MCF 10A (cell line): ENCODE measurements at places on chromosomes 13 and 19. TPM values are rescaled to one million over a fixed set of nuclear protein-coding genes. Genes with fewer than 3 reads are reported as not detected.
A peak's percentile ranks its signal among the peaks of the same experiment; 100 is the strongest.

- DNase-seq: no peak
- H3K27me3 ChIP-seq: no peaks in the 10 kb centered on the region
- H3K4me3 ChIP-seq: no peak overlapping the region
- H3K36me3 ChIP-seq: peaks cover 4% of the 10 kb centered on the region
- peaks cover 6% of the 10 kb centered on the region for H3K4me1 ChIP-seq
- no peak overlapping the region for H3K27ac ChIP-seq
These were observed 16.3 kb upstream of the TSPAN16 start for GRCh38 chr19:11279505-11280236.

- DNase-seq: no peak
- H3K27me3 ChIP-seq: peaks cover 10% of the 10 kb centered on the region
- H3K27ac ChIP-seq: no peak overlapping the region
- H3K4me3 ChIP-seq: no peak overlapping the region
These were observed 6.3 kb upstream of the RB1 start for GRCh38 chr13:48297131-48297786.

GRCh38 chr19:6226012-6226411 lies 53.8 kb downstream of the MLLT1 start:
- H3K27me3 ChIP-seq: no peaks in the 10 kb centered on the region
- H3K4me3 ChIP-seq: no peak overlapping the region
- H3K27ac ChIP-seq: no peak overlapping the region
- peaks cover 22% of the 10 kb centered on the region for H3K36me3 ChIP-seq
- peaks cover 6% of the 10 kb centered on the region for H3K4me1 ChIP-seq
- DNase-seq: no peak

DNA sequence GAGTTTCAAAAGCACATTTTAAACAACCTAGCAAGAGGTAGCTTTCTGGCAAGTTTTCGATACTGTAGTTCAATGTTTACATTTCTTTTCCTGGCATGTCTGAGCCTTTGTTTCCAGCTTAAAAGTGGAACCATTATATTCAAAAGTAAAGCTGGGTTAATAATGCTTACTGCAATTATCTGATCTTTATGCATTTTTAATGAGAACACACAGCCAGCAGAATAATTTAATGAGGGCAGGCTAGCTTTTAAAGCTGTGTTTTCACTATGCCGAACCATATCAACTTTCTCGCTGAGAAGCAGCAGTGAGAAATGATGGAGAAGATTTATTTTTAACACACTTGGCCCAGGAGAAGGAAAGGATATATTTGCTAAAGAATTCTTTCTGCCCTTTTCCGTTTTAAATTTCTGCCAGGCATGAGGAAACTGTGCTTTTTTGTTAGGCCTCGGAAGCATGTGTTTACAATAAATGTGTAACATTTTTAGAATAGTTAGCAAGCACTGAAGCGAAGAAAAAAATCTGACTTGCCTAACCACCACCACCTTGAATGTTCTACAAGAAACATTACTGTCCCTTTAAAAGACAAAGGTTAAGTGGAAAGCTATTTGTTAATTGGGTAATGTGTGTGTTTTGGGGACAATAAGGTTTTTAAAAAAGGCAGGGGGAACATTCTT lies 1.0 kb downstream of the MBNL2 start:
- H3K27me3 ChIP-seq: no peaks in the 10 kb centered on the region
- H3K4me3 ChIP-seq: peak overlapping the region; percentile 91
- peak overlapping the region; percentile 94 for H3K27ac ChIP-seq
- peaks cover 33% of the 10 kb centered on the region for H3K4me1 ChIP-seq
- H3K36me3 ChIP-seq: peaks cover 7% of the 10 kb centered on the region

DNA sequence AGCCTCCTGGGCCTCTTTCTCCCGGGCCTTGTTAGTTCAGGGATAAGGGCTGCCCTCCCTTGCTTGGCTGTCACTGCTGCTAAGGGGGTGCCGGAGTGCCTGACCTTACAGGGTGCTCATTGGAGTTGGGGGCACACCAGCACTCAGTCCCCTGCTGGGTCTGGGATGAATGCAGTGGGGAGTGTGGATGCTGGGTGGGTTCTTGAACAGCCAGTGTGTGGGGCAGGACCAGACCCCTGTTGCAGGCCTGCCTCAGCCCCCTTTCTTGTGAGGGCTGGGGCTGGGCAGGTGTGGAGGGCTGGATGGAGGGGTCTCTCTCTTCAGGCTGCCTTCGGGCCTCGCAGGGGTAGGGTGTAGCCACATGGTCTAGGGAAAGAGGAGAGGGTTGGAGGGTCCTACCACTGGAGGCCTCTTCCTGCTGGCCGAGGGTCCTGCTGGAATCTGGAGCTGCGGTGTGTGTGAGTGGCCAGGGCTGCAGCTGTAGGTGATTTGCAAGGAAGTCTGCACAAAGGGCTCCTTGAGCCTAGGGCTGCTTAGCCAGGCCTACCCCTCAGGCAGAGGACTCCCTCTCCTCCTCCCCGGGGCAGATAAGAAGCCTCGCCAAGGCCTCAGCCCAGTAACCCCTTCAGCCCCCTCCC lies 3.2 kb downstream of the CEBPA start:
- H3K36me3 ChIP-seq: no peaks in the 10 kb centered on the region
- no peaks in the 10 kb centered on the region for H3K27me3 ChIP-seq
- H3K27ac ChIP-seq: peak overlapping the region; percentile 27
- H3K4me1 ChIP-seq: no peaks in the 10 kb centered on the region

- no peak overlapping the region for H3K4me3 ChIP-seq
- H3K36me3 ChIP-seq: no peaks in the 10 kb centered on the region
- no peaks in the 10 kb centered on the region for H3K27me3 ChIP-seq
These were observed 43.1 kb downstream of the TMEM255B start for GRCh38 chr13:113802090-113802531.

The SLC10A2 gene
- not detected in 2 replicates for total RNA-seq

- peaks cover 9% of the 10 kb centered on the region for H3K4me1 ChIP-seq
- H3K36me3 ChIP-seq: peaks cover 5% of the 10 kb centered on the region
- no peaks in the 10 kb centered on the region for H3K27me3 ChIP-seq
- no peak overlapping the region for H3K4me3 ChIP-seq
These were observed 5.4 kb downstream of the LMTK3 start for GRCh38 chr19:48506138-48506733.

DNA sequence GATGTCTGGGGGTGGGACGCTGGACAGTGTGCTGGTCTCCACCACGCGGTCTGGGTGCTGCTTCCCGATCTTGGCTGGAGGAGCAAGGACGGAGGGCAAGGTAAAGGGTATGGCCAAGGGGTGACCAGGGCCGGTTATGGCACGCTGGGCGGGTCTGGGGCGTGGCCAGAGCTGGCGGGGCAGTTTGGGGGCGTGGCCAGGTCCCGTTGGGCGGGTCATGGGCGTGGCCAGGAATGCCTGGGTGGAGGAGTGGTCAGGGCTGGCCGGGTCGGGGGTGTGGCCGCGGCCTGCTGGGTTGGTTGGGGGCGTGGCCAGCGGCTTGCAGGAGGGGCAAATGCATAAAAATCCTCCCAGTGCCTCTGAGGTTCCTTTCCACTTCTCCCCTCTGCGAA lies 19.2 kb downstream of the GPX4 start:
- H3K27me3 ChIP-seq: no peaks in the 10 kb centered on the region
- no peak overlapping the region for H3K4me3 ChIP-seq
- peak overlapping the region; percentile 35 for H3K27ac ChIP-seq

GRCh38 chr13:79429309-79429708 lies 23.3 kb upstream of the RBM26 start:
- no peak overlapping the region for H3K27ac ChIP-seq
- no peak overlapping the region for H3K4me3 ChIP-seq
- no peaks in the 10 kb centered on the region for H3K27me3 ChIP-seq

- H3K4me1 ChIP-seq: no peaks in the 10 kb centered on the region
- H3K4me3 ChIP-seq: no peak overlapping the region
- H3K27me3 ChIP-seq: no peaks in the 10 kb centered on the region
These were observed 55.9 kb downstream of the ATP7B start for GRCh38 chr13:51955281-51955771.

DNA sequence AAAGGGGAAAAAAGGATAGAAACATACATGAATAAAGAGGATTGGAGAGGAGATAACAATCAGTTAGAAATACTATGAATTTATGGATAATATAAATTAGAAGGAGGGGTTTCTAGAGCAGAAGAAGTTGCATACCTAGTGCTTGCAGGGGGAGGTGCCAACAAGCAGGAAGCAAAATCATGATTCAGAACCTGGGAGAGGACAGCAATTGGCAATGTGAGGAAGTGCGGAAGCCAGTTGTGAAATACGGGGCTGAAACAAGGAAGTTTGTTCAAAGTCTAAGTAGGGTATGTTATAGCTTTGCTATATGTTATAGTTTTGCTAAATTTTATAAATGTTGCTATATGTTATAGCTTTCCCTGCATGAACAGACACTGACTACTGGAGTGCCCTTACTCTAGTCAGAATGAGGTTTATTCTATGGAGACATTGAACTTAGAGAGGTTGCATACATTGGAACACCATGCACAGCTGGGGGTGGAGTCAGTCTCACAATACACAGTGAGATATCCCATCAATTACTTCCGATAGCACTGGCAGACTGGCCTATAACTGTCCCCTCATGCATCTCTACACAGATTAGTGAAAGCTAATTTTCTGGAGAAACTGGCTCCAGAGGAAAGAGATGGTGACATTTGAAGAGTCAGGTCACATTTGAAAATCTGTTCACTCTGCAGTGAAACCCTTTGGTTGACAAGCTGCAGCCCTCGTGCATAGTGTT lies 92.1 kb downstream of the GPC6 start:
- peak; percentile 67 for DNase-seq
- no peak overlapping the region for H3K27ac ChIP-seq
- H3K27me3 ChIP-seq: no peaks in the 10 kb centered on the region
- H3K36me3 ChIP-seq: no peaks in the 10 kb centered on the region
- peaks cover 11% of the 10 kb centered on the region for H3K4me1 ChIP-seq
- H3K4me3 ChIP-seq: no peak overlapping the region

DNA sequence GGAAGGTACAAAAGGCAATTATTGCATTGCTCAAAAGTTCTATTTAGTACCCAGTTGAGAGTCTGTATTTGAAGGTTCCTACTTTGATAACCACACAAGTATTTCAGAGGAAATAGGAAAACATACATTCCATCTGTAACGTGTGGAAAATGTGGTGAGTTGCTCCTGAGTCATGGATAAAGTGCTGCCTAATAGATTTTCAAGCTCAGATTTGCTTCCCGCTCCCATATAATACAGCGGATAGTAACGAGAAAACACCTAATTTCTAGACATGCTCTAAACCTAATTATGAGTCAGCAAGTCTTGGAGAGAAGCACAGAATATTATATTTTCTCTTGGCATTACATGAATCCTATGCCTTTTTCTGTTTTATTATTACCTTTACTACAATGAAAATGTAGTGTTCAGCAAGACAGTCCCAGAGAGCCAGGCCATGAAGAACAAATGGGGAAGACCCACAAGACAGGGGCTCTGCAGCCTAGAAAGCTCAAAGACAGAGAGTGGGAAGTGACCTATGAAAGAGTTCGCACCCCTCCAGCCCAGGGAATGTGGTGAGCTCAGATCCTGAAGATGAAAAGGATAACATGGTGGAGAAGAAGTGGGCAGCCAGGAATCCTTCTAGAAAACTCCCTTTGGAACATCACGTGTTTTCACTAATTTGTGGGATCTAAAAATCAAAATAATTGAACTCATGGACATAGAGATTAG lies 116.1 kb downstream of the STARD13 start:
- peaks cover 71% of the 10 kb centered on the region for H3K36me3 ChIP-seq
- peak overlapping the region; percentile 99 for H3K27ac ChIP-seq
- H3K4me3 ChIP-seq: peak overlapping the region; percentile 28
